ENCODE measurements at places on chromosomes 6 and 20.

GRCh38 chr6:166722785-166723184 is 95.7 kb upstream of the RPS6KA2 start:
- DNase-seq = no peak

DNA sequence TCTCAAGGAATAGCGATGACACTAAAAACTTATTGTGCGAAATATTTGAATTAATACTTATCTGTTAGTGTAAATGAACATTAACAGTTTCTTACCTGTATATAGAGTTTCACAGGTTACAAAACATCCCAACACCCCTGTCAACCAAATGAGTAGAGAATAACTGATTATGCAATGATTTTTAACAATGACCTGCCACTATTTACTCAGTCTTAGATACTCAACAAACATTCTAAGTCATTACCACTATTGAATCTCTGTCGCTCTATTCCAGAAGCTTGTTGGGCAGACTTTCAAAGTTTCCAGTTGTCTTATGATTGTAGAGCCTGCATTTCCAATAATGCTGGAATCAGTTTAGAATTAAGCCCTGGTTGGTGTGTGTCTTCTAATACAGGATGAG is 85.5 kb downstream of the RNF182 start:
- DNase-seq = no peak

GRCh38 chr20:49887251-49888211 is 27.8 kb downstream of the SPATA2 start:
- no peak for DNase-seq

DNA sequence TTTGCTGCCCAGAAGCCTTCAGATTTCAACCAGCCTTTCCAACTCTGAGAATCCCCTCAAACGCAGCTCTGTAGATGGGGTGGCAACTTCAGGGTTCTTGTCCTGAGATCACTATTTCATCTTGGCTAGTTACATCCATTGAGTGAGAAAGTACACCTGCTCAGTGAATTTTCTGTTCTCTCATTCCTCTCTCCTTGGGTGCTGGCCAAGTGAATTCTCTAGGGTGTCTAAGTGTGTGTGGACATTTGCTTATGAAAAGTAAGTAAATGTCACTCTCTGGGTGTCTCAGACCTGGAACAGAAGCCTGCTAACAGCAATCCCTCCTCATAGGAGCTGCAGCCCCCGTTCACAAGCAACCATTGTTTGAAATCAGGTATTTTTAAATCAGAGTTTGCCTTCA is 3.8 kb downstream of the RIN2 start:
- DNase-seq = peak; percentile 9

GRCh38 chr6:28600245-28600644 is 74.6 kb downstream of the GPX5 start:
- no peak for DNase-seq

DNA sequence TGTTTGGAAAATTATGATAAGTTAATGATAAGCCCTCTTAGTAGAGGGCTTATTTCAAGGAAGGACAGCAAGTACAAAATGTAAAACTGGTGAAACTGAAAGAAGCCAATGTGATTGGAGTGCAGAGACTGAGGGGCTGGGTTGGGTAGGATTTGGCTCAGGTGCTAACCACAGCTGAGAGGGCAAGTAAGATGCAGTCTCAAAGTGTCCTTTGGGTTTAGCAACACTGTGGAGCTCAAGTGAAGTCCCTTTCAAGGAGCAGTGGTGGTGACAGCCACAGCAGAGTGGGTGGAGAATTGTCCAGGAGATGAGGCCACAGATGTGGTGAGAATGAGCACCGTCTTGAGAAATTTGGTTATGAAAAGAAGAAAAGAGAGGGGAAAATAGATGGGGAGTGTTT is 181.4 kb downstream of the AKAP7 start:
- no peak for DNase-seq

GRCh38 chr6:158654498-158654897 is 4.6 kb downstream of the SYTL3 start:
- peak; percentile 94 for DNase-seq

DNA sequence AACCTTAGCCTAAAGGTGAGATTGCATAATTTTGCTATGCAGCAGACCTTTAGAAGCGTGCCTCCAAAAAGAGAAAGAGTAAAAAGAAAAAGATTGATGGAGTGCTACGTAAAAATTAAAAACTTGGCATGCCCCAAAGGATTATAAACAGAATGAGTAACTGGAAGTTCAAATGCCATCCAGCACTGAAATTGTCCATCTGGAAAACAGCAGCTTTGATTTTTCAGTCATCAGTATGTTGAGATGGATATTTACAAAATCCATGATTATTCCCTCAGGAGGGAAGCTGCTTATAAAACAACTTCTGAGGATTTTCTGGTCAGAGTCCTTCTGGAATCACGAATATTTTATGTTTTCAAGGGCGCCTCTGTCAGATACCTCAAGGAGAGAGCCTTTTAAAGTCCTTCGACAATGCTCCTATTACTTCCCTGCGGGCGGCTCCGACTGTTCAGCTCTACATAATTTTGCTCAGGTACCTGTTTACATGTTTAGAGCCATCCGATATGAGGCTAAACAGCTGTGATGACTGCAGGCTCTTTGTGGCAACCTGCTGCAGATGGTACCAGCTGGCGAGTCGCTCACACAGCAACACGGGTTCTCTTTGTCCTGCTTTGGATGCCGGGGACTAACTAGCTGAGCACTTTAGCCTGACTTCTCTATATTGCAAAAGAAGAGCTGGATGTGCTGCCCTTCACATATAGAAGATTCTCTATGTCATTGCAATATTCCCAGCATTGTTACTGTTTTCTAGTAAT is 83.3 kb downstream of the RCAN2 start:
- no peak for DNase-seq

GRCh38 chr20:11379257-11380011 is 538.3 kb upstream of the BTBD3 start:
- no peak for DNase-seq

DNA sequence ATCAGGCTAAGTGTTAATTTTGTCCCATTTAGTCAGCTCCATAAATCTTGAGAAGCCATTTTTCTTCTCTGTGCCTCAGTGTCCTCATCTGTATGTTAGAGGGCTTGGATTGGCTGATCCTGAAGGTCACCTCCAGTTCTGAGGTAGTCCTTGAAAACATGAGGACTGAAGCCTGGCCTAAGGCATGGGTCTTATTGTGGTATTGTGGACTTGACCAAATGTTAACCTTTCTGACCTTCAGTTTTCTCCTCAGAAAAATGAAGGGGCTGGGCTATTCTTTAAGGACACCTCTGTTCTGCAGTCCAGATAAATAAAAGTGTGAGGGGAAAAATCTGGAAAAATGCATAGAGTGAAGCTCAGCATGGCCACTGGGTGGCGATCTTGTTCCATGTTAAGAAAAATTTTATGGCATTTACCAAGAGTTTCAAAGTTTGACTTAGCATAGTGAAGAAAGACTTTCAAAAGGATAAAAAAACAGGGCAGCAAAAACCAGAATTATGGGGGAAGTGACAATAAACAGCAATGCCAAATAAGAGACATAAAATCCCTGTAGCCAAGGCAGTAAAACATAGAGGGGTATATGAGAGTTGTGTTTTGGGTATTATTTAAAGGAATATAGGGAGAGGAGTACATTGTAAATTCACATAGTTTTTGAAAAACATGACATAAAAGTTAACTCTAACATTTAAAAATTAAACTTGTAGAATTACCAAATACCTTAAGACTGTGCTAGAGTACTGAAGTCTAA is 13.2 kb upstream of the TFB1M start:
- DNase-seq = peak; percentile 64

DNA sequence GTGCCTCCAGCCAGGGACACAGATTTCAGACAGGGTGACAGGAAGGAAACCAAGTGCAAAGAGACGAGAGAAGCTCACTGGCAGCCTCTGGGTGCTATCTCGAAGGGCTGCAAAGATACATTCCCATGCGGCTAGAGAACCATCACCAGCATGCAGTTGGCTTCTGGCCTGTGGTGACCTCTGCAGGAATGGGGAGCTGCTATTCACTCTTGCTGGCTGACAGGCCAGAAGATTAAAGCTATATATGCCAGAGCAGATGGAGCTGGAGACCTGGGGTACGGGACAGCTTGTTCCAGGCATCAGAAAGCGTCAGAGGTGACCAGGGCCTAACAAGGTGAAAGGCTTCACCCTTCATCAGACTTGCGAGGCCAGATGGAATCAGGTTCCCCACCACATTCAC is 20.0 kb downstream of the MAP1LC3A start:
- DNase-seq = no peak

- DNase-seq = no peak
Measured at GRCh38 chr6:111461860-111462259, 21.2 kb downstream of the REV3L start.

- DNase-seq = no peak
Measured at GRCh38 chr6:143097224-143097795, 36.6 kb downstream of the AIG1 start.

DNA sequence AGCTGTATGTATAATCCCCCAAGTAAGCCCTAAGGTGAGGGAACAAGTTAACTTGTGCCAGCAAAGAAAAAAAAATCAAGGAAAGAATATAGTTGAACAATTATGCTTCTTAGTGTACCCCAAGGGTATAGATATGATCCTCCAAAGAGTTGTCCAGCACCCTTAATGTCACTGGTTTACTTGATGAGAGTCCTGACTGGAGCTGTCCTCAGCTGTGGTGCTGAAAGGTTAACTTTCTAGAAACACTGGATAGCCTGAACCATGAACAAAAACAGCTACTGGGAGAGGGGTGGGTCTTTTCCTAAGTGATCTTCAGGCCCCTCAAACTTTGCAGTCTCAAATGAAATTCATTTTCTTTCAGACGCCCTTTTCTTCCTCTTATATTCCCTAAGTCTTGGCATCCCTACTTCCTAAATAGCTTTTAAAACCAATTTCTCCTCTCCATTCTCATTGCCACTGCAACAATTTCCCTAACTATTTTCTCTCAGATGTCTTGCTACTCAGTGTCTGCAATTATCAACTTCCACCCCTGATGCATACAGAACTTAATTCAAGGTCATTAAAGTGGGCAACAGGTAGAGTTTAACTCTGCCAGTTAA is 83.5 kb upstream of the PROKR2 start:
- no peak for DNase-seq

GRCh38 chr6:136307351-136307750 is 17.7 kb upstream of the BCLAF1 start:
- no peak for DNase-seq

DNA sequence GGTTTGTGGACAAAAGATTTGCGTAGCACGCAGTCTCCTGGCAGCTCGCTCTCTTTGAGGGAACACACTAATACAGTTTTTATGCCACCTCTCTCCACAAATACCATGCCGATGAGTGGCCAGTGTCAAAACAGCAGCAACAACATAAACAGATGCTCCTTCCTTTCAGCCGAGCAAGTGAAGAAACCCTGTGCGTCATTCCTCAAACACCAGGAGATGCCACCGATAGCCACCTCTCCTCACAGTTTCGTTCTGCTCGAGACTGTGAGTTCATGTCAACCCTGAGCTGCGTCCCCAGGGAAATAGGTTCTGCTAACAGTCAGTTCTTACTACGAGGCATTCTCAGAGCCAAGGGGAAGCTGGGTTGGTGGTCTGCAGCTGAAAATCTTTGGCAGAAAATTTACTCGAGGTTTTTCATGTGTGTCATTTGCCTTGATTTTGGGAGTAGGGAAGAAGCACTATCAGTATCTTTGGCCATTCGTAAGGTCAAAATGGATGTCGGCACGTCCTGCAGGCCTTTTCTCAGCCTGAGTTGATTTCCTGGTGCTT is 59.9 kb downstream of the EYA2 start:
- DNase-seq = no peak

DNA sequence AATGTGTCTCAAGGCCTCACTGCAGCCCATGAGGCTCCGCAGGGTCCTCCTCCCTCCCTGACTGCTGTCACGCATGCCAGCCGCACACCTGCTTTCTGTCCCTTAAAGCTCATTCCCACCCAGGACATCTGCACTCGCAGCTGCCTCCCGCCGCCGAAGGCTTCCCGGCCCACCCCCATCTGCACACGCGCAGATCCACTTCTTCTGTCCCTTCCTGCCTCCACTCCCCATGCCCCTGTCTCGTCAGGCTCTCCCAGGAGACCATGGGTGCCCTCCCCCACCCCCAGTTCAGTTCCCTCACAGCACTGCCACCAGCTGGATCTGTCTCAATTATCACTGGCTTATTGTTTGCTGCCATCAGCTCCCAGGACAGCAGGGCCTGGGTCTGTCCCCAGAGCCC is 63.0 kb downstream of the RIPOR3 start:
- no peak for DNase-seq

- no peak for DNase-seq
Measured at GRCh38 chr20:32891926-32892660, 33.4 kb downstream of the EFCAB8 start.

DNA sequence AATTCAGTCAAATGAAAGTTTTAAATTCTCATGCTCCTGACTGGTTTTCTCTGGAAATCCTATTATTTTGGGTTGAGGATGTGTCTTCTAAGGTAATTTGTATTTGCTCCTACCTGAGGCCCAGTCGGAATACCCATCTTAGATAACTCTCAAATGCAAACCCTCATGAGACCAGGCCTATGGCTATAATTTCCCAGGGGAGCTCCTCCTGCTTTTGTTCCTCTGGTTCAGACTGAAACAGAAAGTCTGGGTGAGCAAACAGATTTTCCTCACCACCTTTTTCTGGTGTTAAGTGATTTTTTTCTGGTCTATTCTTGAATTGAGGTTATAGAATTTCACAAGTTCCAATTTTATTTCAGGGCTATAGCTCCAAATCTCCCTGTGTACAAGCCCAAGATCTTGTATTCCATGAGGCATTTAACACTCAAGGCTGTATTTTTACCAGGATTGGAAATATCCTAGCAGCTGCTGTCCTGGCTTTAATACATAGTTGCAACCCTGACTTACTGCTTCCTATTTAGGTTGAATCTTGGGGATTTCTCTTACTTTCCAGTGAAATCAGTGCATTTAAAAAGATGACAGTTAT is 169.1 kb upstream of the PTCHD4 start:
- DNase-seq = no peak

GRCh38 chr6:160077024-160077423 is 44.6 kb upstream of the SLC22A1 start:
- no peak for DNase-seq

DNA sequence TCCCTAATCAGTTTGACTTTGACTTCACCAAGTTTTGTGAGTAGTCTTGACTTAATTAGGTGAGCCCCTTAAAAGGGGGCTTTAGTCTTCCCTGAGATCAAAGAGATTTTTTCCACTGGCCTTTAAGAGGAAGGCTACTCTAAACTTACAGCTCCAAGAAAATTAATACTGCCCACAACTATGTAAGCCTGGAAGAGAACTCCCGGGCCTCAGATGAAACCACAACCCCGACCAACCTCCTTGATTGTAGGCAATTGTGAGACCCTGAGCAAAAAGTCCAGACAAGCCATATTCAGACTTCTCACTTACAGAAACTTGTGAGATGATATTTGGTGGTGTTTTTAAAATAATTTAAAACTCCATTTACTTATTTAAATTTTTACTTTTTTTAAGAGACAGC is 18.1 kb downstream of the SNX3 start:
- no peak for DNase-seq

GRCh38 chr20:62738025-62738881 is 29.6 kb downstream of the NTSR1 start:
- DNase-seq = peak; percentile 56

GRCh38 chr20:62899633-62900051 is 26.7 kb downstream of the DIDO1 start:
- no peak for DNase-seq

- DNase-seq = no peak
Measured at GRCh38 chr20:22285555-22285954, 298.8 kb downstream of the FOXA2 start.

GRCh38 chr20:35600993-35601973 is 14.3 kb upstream of the SPAG4 start:
- DNase-seq = peak; percentile 17
